ENCODE measurements at places on chromosomes 11 and 22.

DNA sequence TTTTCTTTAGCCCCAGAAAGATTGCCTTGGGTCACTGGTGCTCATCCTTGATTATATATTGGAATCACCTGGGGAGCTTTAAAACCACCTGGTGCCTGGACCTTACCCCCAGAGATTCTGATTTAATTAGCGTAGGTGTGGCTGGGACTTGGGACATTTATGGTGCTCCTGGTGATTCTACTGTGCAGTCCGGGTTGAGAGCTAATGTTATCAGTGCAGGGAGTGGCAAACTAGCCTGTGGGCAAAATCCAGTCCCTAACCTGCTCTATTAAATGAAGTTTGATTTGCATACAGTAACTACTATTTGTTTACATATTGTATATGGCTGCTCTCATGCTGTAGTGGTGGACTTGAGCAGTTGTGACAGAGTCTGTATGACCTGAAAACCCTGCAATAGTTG, 134.0 kb upstream of the SORL1-AS1 start:
- no peak overlapping the region for H3K4me3 ChIP-seq
- no peaks in the 10 kb centered on the region for H3K4me1 ChIP-seq
- H3K27me3 ChIP-seq, result no peaks in the 10 kb centered on the region
- DNase-seq, result no peak
- peaks cover 19% of the 10 kb centered on the region for H3K36me3 ChIP-seq
- no peak overlapping the region for H3K27ac ChIP-seq

GRCh38 chr22:39475902-39476301, 19.1 kb downstream of the MGAT3 start:
- peaks cover 16% of the 10 kb centered on the region for H3K4me1 ChIP-seq
- H3K36me3 ChIP-seq, result no peaks in the 10 kb centered on the region
- no peaks in the 10 kb centered on the region for H3K27me3 ChIP-seq
- H3K27ac ChIP-seq, result no peak overlapping the region
- H3K4me3 ChIP-seq, result no peak overlapping the region

DNA sequence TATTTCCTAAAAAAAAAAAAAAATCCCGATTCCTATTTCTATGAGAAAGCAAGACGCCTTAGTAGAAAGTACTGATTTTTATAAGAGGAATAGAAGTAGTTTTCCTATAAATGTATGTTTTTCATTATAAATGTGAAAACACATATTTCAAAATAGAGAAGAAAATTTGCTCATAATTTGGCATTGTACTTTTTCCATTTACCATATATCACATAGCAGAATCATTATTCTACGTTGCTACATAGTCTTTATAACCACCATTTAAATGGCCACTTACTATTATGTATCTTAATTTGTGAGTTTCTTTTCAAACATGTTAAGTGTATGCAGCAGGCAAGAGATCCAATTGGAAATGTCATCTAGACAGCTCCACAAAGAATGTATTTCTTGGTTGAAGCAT, 99.0 kb downstream of the CCDC34 start:
- no peaks in the 10 kb centered on the region for H3K4me1 ChIP-seq
- H3K27me3 ChIP-seq, result no peaks in the 10 kb centered on the region
- H3K36me3 ChIP-seq, result no peaks in the 10 kb centered on the region

- peaks cover 32% of the 10 kb centered on the region for H3K27me3 ChIP-seq
- H3K36me3 ChIP-seq, result no peaks in the 10 kb centered on the region
- no peak for DNase-seq
- H3K27ac ChIP-seq, result no peak overlapping the region
Measured at GRCh38 chr11:117589063-117589462, 208.0 kb downstream of the DSCAML1 start.

DNA sequence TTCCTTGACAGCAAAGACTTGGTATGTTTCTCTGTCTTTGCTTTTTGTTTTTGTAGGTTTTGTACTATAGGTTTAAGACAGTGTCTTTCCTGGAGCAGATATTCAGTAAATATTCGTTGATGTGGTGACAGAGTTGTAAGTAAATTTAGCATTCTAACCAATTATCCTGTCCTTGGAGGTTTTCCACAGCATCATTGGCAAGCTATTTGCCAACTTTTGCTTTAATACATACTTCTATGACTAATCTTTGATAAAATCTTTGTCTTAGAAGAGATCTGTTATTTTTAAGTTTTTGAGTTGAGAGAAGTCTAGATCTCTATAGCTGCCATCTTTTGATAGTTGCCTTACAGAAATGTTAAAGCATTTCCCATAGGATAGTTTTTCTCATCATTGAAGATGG, 3.8 kb downstream of the USP47 start:
- no peaks in the 10 kb centered on the region for H3K27me3 ChIP-seq
- no peak overlapping the region for H3K27ac ChIP-seq
- no peaks in the 10 kb centered on the region for H3K36me3 ChIP-seq
- DNase-seq, result no peak
- peaks cover 23% of the 10 kb centered on the region for H3K4me1 ChIP-seq

- no peak overlapping the region for H3K27ac ChIP-seq
- no peaks in the 10 kb centered on the region for H3K36me3 ChIP-seq
- peaks cover 5% of the 10 kb centered on the region for H3K4me1 ChIP-seq
- H3K4me3 ChIP-seq, result no peak overlapping the region
- peak; percentile 54 for DNase-seq
Measured at GRCh38 chr11:116356451-116356850, 416.3 kb downstream of the BUD13 start.

Data from lung (tissue), 17 donors.